NCI-H1105 treated with DMSO at 0.1 percent for 48 hours (cell line): ENCODE measurements at places on chromosomes 16 and 17.

DNA sequence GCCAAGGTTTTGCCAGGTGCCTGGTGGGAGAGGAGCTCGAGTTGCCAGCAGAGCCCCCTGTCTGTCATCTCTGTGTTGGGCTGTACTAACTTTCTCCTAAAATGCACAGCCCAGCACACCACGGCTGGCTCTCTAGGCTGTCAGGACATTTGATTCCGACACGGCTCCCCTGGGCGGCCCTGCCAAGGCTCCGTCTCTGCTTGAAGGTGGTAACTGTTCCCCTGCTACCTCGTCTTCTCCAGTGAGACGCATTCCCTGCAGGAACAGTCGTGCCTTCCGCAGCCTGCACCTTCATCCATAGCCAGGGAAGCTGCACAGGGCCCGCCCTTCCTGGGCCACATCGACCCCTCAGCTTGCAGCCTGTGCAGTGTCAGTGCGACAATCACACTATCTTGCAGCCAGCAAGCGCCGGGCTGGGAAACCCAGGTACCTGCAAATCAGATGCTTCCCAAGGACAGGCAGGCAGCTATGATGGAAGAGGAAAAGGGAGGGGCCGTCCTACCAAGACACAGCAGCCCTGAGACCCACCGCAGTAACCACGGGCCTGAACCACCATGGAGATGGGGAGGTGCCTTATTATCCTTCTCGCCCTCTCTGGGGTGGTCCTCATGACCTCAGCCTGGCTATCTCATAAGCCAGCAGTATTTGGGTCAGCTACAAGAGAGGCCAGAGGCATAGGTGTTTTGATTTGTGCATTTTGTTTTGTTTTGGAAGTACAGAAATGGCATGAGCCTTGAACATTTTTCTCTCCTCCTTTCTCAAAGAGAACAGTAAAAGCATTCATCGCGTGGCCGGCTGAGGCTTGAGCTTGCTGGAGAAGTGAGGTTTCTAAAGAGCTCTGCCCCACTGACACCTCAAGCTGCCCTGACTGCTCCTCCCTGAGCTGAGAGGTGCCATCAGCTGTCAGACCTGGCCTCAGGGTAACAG, 361.7 kb upstream of the TNRC6C start:
- DNase-seq, result no peak

- peak; percentile 39 for DNase-seq
These were observed 318.9 kb downstream of the MAP2K6 start for GRCh38 chr17:69733171-69734012.

- no peak for DNase-seq
These were observed 63.5 kb downstream of the TANC2 start for GRCh38 chr17:63029541-63029940.

DNA sequence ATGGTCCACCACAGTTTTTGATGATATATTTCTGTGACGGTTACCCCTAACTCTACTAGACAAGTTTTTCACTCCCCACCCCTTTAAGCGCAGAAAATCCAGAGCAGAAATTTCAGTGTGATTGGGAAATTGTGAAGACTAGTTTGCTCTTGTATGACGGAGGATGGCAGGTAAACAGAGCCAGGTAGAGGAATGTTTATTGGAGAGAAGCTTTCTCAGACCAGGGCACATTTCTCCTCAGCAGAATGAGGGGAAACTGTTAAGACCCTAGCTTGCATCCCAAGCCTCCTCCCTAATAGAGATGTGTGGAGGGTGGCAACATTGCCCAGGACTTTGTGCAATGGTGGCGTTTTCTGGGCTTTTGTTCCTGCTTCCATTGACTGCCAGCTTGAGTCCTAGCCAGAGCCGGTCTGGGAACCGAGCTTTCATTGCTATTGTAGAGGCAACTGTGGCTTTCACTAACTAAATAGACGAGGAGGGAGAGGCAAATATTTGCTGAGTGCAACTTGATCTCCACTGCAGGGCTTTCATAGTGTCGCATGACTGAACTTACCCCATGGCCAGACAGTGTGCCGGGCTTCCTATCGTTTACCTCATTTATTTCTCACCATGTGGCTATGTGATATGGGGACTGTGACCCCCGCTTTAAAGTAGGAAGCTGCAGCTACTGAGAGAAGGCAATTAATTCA, 159.6 kb upstream of the MPHOSPH6 start:
- DNase-seq, result peak; percentile 61

DNA sequence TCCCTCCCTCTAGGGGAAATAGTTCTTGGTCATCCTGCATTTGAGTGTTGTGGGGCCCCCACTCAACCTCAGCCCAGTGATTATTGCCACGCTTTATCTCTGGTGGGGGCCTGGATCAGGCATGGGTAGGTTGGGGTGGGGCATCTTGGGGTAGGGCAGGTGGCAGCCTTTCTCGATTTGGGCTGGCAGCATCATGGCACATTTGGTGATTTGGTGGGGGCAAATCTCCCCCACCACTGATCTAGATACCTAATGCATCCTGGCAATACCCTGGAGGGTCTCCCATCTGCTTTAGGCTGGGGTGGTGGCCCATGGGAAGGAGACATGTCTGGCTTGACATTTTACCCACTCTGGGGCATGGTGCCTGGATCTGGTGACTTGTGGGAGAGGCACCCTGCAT, 40.2 kb downstream of the NLRP1 start:
- DNase-seq, result no peak

DNA sequence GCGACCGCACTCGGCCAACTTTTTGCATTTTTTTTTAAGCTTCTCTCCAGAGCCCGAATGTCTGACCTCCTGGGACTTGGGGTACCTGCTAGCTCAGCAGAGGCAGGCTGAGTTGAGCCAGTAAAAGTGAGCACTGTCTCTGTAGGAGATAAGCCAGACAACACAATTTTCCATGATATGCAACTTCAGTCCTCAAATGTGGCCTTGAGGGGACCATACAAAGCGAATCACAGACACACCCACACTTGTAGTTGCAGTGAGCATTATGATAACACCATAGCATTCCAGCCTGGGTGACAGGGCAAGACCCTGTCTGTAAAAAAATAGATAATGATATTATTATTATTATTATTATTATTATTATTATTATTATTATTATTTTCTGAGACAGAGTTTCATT, 2.6 kb downstream of the DPEP2 start:
- no peak for DNase-seq

DNA sequence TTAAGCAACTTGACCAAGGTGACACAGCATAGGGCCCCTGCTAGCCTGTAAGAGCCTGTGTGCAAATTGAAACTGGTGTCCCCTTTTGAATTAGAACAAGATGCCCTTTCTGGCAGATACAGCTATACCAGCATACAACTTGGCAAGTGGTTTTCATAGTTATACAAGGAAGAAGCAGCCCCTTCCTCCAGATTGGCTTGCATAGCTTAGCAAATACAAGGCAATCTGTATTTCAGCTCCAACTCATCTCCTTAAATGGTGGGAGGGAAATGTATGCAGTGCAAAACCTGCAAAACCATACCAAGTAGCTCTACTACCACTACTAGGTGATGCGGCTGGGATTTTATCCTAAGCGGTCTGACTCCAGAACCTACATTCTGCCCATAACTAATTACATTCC, 427.1 kb downstream of the HAPSTR1 start:
- DNase-seq, result no peak

GRCh38 chr16:76964464-76965154, 226.4 kb upstream of the MON1B start:
- no peak for DNase-seq

GRCh38 chr16:49857423-49858181, 1.7 kb upstream of the ZNF423 start:
- DNase-seq, result peak; percentile 71

DNA sequence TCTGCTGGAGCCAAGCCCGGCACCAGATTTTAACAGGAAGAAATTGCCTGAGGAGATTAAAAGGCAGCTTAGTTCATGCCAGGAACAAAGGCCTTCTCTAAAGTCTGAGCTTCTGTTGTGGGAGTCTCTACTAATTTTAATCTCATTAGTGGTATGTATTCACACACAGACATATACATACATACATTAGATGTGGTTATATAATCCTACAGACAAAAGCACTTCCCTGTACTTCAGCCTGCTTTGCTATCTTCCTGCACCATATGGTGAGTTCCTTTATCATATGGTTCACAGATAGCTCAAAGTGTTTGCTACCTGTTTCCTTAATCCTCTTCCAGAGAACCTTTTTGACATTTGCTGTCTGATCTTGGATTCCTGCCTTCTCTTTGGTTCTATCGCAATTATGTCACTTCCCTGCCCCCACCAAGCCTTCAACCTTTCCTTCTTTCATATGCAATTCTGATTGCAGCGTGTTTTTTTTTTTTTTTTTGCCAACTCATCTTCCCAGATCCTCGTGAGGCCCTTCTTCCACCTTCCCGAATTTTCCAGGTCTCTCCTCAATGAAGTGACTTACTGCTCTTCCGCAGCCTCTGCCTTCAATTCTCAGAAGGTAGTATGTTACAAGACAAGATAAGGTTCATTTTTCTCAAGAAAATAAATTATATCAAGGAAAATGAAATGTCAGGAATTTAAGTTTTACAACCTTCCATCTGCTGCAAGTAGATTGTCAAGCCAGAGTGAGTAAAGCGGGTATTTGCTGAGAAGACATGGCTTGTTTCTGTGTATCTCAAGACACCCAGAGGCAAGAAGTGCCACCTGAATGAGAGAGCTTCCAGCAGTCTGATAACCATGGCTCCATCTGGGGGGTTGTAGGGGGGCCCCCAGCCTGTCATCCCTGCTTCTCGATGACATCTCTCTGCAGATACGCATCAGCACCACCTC, 120.2 kb upstream of the CACNG3 start:
- no peak for DNase-seq

DNA sequence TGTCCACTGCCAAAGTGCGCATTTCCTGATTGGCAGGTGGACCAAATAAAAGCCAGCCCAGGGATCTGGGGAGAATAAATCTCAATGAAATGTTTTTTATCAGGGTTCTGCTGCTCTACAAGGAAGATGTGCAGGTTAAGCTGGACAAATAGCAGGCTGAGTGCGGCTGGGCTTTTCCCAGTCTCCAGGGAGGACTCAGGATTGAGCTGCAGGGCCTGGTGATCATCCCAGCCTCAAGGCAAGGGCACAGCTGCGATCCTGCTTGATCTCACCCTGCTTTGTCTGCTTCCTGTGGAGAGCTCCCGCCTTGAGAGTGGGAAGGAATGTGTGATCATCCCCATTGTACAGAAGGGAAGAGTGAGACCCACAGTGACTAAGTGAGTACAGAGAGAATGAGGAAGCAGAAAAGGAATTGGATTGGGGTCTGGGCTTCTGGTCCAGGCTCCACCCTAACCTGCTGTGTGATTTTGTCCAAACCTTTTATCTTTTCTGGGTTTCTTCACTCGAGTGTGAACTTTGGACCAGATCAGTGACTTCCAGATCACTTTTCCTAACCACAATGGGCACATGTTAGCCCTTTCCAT, 75.3 kb upstream of the CRHR1 start:
- DNase-seq, result no peak

- no peak for DNase-seq
These were observed 29.4 kb downstream of the RNF112 start for GRCh38 chr17:19440421-19440820.

DNA sequence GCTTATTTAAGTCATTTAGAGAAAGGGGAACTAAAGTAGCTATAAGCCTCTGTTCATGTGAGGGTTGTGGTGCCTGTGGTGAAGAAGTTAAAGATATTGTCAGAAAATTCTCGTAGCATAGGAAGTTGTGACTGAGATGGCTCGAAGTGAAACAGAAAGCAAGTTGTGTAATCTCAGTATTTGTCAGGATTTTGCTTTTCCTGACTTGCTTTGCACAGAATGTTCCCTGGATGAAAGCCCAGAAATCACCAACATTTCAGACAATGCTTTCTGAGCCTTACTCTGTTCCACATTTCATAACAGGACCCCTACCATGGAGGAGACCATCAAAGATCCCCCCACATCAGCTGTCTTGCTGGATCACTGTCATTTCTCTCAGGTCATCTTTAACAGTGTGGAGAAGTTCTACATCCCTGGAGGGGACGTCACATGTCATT, 10.6 kb downstream of the CALCOCO2 start:
- no peak for DNase-seq

- no peak for DNase-seq
These were observed 99.1 kb upstream of the CCL2 start for GRCh38 chr17:34155947-34156346.

DNA sequence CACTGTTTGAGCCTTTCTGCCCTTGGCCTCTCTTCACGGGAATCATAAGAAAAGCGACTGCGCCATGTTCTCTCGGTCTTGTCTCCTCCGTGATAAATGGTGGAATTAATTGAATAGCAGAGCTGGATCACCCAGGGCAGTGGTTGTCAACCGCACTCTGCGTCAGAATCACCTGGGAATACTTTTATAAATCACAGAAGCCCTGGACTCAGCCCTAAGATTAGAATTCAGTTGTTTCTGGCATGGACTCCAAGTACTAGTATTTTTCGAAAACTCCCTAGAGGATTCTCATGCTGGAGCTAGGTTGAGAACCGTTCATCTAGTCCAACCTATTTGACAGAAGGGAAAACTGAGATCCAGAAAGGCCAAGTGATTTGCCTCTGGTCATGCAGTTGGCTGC, 64.1 kb downstream of the SPACA3 start:
- no peak for DNase-seq

- no peak for DNase-seq
These were observed 1.7 kb downstream of the IL4R start for GRCh38 chr16:27315333-27316037.

GRCh38 chr17:52079496-52079895, 79.0 kb downstream of the CA10 start:
- no peak for DNase-seq

- no peak for DNase-seq
These were observed 40.5 kb downstream of the PSME3IP1 start for GRCh38 chr16:57145046-57146021.

DNA sequence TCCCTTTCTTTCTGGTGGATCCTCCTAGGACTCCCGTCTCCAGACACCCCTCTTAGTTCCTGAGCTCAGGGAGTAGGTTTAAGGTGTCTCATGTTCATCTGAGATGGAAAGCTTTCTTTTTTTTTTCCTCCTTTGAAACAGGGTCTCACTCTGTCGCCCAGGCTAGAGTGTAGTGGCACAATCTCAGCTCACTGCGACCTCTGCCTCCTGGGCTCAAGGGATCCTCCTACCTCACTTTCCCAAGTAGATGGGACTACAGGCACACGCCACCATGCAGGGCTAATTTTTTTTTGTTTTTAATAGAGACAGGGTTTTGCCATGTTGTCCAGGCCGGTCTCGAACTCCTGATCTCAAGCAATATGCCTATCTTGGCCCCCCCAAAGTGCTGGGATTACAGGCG, 3.6 kb upstream of the GSE1 start:
- no peak for DNase-seq
